ENCODE measurements at places on chromosomes 4 and X.

DNA sequence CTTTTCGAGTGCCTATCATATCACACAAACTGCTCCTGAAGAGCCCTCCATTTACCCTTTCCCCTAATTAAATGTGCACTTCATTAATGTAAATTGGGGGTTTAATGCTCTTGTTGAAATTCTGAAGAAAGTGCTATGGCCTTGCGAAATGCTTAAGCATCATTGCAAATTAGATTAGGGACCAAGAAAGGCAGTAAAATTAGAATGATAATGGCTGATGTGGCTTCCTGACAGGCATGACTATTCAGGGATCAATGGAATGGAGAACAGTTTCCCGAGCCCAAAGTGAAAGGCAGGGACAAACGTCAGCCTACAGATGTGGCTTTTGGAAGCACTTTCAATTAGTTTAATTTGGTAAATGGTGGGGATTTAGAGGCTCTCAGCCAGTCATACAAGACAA lies 120.1 kb downstream of the NKX6-1 start:
- DNase-seq, result no peak

GRCh38 chr4:84681486-84682274 lies 98.8 kb downstream of the CDS1 start:
- no peak for DNase-seq

DNA sequence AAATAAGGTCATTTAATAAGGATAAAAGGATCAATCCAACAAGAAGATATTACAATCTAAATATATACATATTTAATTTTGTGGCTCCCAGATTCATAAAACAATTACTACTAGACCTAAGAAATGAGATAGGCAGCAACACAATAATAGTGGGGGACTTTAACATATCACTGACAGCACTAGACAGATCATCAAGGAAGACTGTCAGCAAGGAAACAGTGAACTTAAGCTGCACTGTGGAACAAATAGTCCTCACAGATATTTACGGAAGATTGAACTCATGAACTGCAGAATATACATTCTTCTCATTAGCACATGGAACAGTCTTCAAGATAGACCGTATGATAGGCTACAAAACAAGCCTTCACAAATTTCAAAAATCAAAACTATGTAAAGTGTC lies 56.1 kb upstream of the NAP1L2 start:
- DNase-seq, result no peak

GRCh38 chrX:20059467-20060128 lies 57.1 kb downstream of the MAP7D2 start:
- DNase-seq, result no peak

DNA sequence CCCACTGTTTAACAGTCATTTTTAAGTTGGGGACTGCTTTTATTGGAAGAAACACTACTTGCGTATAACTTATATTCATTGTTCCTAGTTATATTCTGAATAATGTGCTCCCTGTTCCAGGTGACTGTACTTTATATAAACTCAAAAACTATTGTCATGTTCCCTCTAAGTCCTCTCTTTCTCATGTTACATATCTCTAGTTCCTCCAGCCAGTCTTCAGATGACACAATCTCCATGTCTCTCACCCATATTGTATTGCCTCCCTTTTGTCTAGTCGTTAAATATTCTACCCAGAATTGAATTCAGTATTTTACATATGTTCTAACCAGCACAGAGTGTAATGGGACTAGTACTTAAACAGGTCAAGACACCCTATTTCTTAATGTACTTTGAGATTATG lies 5.3 kb downstream of the VAMP7 start:
- no peak for DNase-seq

GRCh38 chrX:129695535-129695934 lies 40.8 kb upstream of the APLN start:
- no peak for DNase-seq

DNA sequence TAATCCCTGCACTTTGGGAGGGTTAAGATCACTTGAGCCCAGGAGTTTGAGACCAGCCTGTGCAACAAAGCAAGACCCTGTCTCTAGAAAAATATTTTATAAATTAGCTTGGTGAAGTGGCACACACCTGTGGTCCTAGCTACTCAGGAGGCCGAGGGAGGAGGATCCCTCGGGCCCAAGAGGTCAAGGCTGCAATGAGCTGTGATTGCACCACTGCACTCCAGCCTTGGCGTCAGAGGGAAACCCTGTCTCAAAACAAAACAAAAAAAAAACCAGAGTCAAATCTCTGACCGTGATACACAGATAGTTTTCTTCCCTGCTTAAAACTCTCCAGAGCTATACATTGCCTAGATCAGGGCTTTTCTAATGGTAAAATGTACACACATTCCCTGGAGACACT lies 53.5 kb downstream of the CHST7 start:
- DNase-seq, result no peak

- peak; percentile 1 for DNase-seq
These were observed 189.9 kb downstream of the INPP4B start for GRCh38 chr4:142656178-142656577.

DNA sequence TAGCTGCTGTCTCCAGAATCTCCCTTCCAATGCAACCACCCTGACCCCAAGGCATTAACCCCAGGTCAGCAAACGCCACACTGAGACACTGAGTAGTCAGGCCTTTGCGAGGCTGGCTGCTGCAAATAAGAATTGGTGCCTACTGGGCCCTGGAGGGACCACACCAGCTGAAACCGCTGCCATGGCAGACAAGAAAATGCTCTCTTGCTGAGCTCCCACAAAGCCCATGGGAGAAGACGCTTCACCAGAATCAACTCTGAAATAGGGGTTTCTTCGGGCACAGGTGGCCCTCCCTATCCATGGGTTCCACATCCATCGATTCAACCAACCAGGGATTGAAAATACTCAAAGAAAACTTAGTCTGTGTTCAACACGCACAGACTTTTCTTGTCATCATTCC lies 26.7 kb upstream of the CRMP1 start:
- no peak for DNase-seq

GRCh38 chr4:153832720-153833287 lies 43.9 kb upstream of the SFRP2 start:
- no peak for DNase-seq

- no peak for DNase-seq
These were observed 993.1 kb downstream of the RPA4 start for GRCh38 chrX:97876697-97877407.

DNA sequence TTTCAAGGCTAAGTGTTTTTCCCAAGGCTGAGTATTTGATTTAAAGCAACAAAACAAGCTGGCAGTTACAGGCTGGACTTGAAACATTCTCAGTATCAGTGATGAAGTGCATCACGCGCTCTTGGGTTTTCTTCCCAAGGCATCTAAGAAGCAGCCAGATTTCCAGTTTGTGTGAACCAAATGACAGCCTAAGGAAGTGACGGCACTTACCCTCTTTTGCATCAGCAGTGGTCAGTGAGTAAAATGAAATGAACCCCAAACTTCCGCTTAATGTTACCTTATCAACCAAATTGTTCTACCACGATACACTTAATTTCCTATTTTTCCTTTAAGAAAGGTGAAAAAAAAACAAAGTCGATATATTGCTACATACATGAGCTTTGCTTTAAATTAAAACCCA lies 15.8 kb upstream of the GYPE start:
- DNase-seq, result no peak

GRCh38 chr4:23171976-23172375 lies 479.2 kb downstream of the GBA3 start:
- no peak for DNase-seq

GRCh38 chr4:87260477-87260876 lies 40.1 kb upstream of the KLHL8 start:
- DNase-seq, result no peak

DNA sequence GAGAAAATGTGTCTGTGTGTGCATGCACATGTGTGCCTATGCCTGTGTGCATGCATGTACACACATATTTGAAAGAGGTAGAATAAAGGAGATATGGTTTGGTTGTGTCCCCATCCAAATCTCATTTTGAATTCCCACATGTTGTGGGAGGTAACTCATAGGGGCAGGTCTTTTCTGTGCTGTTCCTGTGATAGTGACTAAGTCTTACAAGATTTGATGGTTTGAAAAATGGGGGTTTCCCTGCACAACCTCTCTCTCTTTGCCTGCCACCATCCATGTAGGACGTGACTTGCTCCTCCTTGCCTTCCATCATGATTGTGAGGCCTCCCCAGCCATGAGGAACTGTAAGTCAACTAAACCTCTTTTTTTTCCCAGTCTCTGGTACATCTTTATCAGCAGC lies 87.2 kb downstream of the PRDM5 start:
- DNase-seq, result no peak

DNA sequence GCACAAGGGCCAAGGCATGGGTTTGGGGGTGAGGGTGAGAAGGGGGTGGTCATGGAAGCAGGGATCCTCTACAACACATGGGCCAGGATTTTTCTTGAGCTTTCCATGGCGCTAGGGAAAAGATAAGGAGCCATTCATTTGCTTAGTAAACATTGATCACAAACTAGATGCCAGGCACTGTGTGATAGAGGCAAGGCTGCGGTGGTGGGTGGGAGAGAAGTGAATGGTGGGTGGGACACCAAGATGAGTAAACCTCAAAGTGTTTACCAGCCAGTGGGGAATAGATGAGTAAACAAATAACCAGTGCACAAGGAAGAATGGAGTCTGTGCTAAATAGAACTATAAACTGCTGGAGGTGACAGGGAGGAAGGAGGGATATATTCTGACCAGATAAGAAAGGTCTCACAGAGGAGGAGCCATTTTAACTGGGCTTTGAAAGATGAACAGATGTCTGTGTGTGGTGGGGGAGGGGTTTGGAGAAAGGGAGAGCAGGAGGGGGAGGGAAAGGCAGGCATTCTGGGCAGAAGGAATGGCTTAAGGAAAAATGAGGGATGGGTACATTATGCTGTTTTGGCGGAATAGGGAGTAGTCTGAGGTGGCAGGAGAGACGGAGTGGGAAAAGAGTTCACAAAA lies 48.0 kb upstream of the LAS1L start:
- DNase-seq, result no peak

DNA sequence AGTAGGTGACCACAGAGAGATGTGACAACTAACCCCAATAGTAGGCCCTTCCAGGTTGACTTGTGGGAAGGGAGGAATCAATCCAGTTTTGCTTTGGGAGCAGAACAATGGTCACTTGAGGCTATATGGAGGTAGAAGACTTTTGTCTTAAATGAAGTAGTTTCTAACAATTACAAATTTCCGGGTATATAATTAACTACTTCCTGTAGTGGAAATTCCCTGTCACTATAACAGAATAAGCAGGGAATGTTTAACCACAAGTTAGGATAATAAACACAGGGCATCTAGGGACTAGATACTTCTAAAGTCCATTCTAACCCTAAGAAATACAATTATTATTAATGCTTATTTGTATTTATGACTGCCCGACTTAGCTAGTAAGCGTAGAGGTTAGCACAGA lies 99.0 kb upstream of the TRPC3 start:
- DNase-seq, result no peak

GRCh38 chr4:1084796-1085403 lies 28.5 kb downstream of the RNF212 start:
- DNase-seq, result no peak

DNA sequence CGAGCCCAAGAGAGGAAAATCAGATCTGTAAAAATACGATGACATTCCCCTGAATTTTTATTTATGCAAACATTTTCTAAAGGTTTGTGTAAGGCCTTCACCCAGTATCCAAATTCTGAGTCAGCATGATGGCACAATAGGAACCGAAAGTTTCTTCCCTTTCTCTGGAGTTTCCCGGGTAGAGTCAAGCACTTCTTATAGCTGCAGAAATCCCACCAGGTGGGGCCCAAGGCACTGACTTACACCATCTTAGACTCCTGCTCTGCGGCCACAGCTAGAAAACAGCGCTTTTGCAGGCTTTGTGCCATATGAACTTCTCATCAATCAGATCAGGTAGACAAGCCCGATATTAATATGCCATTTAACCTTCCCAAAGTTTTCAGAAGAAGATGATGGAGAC lies 13.4 kb downstream of the LEF1 start:
- no peak for DNase-seq

- DNase-seq, result no peak
These were observed 34.6 kb upstream of the MID1 start for GRCh38 chrX:10654960-10655359.

GRCh38 chr4:145808848-145809512 lies 129.0 kb downstream of the C4orf51 start:
- no peak for DNase-seq

GRCh38 chr4:102064747-102065442 lies 274.4 kb downstream of the BANK1 start:
- no peak for DNase-seq

GRCh38 chrX:38717871-38718270 lies 83.4 kb upstream of the MID1IP1 start:
- no peak for DNase-seq

GRCh38 chr4:144456196-144456595 lies 189.8 kb upstream of the HHIP start:
- DNase-seq, result no peak

GRCh38 chrX:113962343-113962742 lies 621.5 kb upstream of the HTR2C start:
- no peak for DNase-seq

DNA sequence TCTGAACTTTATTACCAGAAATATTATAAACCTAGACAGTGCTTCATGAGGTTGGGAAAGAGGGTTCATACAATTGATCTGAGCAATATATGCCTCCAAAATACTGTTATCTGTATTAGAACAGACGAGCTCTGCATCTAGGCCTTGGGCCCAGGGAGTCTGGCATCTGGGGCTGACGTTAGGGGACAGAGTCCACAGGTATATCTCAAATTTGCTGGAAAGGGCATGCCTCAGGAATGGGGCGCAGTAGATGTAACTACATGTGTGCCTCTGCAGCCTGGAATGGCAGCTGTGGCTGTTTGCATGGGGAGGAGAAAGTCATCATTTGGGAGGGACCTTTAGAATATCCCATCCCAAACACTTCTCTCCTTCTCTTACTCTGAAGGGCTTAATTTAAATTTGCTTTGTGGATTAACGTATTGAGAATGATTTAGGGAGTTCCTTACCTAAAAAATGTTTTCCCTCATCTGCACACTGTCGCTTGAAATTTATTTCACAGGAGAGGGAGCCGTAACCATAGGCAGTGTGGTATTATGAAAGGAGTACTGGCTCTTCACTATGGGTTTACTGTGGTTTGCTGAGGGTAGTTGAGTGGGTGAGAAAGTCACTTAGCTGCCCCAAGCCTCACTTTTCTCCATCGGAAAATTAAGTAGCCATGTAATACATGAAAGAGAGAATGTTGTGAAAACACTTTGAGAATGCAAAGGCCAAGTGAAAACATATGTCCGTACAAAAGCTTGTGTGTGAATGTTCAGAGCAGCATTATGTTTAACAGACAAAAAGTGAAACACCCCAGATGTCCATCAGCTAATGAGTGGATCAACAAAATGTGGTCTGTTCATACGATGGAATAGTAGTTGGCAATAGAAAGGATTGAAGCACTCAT lies 5.9 kb downstream of the ADD1 start:
- DNase-seq, result no peak

- peak; percentile 33 for DNase-seq
These were observed 38.5 kb downstream of the TRMT44 start for GRCh38 chr4:8478801-8479744.

Measured in retina (tissue), 1 donor.